ENCODE measurements at places on chromosomes 5 and 9.
A peak's percentile ranks its signal among the peaks of the same experiment; 100 is the strongest.

DNA sequence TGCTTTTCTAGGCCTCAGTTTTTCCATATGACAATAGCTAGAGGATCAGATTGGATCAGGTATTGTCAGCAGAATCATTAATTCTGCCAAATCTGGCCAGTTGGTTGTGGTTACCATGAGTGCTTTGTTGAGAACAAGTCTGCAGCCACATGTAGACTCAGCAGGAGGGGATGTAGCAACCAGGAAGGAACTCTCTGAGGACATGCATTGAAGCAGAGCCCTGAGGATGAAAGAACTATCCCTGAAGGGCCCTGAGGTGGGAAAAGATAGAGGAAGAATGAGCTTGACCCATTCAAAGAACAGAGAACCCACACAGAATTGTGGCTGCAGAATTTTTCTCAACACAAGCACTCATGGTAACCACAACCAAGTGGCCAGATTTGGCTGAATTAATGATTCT is 60.1 kb upstream of the AFAP1L1 start:
- DNase-seq, result peak; percentile 66

GRCh38 chr5:118687100-118687499 is 301.2 kb downstream of the DTWD2 start:
- DNase-seq, result no peak

GRCh38 chr5:53089481-53089991 is 20.0 kb downstream of the MOCS2 start:
- no peak for DNase-seq

DNA sequence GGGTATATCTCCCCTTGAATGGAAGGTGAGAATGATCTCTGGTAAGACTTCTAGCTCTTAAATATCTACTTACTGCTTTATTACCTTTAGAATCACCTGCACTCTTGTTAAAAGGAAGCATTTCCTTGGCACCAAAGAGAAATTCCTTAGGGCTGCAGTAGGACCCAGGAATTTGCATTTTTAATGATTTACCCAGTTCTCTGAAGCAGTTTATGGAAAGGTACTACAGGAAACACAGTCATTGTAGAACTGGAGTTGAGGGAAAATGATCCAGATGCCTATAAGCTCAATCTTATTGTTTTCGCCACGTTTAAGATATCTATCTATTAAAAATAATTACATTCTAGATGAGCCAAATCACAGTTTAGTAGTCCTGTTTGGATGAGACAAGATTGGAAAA is 9.5 kb upstream of the C9 start:
- no peak for DNase-seq

DNA sequence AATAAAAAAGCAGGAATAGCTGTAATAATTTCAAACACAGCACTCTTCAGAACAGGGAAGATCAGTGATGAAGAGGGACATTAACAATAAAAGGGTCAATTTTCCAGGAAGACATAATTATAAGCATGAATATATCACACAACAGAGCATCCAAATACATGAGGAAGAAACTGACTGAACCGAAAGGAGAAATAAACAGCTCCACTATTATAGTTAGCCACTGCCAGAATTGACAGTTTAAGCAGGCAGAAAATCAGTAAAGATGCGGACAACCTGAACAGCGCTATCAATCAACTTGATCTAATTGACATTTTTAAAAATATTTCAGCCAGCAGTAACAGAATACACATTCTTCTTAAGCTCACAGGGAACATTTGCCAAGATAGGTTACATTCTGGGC is 89.1 kb downstream of the MED10 start:
- no peak for DNase-seq

- no peak for DNase-seq
These were observed 148.3 kb downstream of the RPS23 start for GRCh38 chr5:82129723-82130285.

DNA sequence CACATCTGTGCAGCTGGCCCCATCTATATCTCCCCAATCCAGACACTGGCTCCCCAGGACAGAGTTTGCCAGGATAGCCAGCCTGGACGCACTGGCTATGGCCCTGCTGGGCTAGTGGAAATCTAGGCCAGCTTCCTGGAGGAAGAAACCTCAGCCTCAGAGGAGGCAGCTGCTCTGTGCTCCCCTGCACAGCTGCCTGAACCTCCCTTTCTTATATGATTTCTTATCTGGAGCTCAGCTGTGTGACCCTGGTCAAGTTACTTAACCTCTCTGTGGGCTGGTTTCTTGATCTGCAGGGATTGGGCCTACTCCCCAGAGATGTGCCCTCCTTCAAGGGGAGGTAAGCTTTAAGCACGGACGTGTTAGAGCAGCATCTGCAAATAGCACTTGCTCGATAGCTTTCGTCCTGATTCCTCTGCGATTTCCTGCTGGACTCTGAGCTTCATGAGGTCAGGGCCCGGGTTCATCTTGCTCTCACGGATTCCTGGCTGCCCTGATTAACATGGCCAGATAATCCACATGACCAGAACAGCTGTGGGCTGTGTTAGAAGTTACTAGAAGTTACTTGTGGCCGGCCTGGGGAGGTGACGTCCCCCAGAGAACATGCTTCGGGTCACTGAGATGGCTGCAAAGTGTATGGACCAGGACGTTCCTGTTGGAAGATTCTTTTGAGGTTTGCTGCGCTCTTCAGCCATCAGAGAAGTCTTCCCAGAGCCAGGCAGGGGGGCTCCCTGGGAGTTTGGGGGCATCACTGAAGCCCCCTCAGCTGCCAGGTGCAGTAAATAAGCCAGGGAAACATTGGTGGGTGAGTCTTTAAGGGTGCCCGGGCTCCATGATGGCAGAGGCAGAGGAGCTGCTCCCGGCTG is 14.5 kb downstream of the C9orf50 start:
- no peak for DNase-seq

DNA sequence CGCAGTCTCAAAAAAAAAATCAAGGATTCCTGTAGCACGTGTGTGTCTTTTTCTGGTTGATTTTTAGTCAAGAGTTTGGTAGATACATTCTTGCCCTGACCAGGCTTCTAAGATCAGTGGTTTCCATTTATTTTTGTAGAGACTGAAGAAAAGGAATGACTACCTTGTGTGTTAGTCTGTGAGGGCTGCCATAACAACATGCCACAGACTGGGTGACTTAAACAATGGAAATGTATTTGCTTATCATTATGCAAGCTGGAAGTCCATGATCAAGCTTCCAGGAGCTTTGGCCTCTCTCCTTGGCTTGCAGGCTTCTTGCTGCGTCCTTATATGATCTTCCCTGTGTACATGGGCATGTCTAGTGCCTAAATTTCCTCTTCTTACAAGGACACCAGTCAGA is 127.0 kb downstream of the CCDC192 start:
- DNase-seq, result no peak

- DNase-seq, result peak; percentile 39
These were observed 46.3 kb upstream of the TNFSF15 start for GRCh38 chr9:114852050-114852594.

GRCh38 chr5:100131161-100131560 is 404.0 kb upstream of the FAM174A start:
- no peak for DNase-seq

DNA sequence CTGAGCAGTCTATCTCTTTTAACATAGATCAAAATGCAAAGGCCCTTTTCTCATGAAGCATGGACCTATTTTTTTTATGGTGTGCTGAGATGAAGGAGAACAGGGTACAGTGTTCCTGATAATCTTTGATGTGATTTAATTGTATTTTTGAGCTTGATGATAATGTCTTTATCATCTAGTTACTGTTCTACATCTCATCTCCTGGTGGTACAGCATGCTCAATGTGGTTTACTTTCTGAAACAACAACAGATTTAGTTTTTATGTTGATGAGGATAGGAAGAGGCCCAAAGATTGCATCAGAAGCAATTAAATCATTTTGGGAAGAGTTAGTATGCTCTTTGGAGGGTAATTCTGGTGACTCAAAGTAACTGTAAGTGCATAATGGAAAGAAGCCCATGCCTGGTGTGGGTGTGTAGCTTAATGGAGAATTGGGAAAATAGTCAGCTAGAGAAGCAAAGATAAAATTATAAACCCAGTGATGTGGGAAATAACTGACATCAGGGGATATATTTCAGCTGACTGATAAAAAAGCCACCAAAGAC is 123.0 kb upstream of the KCNN2 start:
- DNase-seq, result no peak

GRCh38 chr5:179344431-179345182 is 654 bp downstream of the ADAMTS2 start:
- no peak for DNase-seq

GRCh38 chr5:82924226-82925060 is 152.8 kb downstream of the TMEM167A start:
- DNase-seq, result no peak

DNA sequence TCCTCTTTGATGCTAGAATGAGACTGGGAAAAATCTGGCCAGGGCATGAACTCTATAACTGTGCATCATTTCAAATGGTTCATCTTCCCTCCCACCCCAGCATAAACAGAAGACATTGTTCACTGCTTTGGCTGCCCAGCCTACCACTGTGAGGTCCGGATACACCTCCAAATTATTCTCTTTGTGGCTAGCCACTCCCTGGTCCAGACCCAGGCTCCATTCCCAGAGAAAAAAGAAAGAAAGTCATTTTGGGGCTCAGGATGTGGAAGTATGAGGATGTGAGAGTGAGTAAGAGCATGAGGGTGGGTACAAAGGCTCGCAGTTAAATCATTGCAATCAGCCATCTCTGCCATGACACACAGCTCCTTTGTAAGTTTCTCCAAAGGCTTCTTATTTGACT is 559.2 kb downstream of the PSAT1 start:
- no peak for DNase-seq

DNA sequence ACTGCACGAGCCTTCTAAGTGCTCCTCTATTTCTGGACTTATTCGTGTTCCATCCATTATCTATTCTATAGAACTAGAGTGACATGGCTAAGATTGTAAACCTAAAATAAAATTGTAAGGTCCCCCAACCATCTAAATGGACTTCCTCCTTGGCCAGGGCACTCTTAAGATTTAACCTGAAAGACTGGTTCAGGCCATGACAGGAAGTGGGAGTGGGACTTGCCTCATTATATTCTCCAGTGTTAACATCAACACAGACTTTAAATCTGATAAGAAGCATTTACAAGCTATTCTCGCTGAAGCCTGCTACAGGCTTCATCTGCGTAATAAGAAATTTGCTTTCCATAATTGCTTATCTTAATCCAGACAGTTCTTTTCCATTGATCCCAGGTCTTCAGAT is 117.0 kb downstream of the SSBP2 start:
- DNase-seq, result no peak

DNA sequence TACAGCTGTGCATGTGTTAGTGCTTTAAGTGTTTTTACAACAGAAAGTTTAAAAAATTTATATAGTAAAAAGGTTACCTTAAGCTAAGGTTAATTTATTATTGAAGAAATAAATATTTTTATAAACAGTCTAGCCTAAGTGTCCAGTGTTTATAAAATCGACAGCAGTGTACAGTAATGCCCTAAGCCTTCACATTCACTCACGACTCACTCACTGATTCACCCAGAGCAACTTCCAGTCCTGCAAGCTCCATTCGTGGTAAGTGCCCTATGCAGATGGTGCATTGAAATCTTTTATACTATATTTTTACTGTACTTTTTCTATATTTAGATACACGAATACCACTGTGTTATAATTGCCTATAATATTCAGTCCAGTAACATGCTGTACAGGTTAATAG is 159.1 kb downstream of the ROR2 start:
- no peak for DNase-seq

DNA sequence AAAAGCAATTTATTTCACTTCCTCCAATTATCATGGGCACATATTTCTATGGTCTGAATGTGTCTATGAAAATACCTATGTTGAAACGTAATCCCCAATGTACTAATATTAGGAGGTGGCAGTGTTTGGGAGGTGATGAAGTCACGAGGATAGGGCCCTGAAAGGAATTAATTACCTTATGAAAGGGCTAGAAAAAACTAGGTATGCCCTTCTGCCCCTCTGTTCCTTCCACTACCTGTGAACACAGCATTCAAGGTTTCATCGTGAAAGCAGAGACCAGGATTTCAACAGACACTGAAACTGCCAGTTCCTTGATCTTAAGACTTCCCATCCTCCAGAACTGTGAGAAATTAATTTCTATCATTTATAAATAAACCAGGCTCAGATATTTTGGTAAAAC is 1037.1 kb upstream of the C9orf72 start:
- DNase-seq, result no peak

- no peak for DNase-seq
These were observed 98.7 kb downstream of the C5orf15 start for GRCh38 chr5:133869519-133870335.

- no peak for DNase-seq
These were observed at the start of gene SLC24A2 for GRCh38 chr9:19788614-19789271. SLC24A2 (minus strand) TSS chr9:19789037.

GRCh38 chr9:84990416-84990815 is 320.9 kb downstream of the NTRK2 start:
- DNase-seq, result peak; percentile 69

DNA sequence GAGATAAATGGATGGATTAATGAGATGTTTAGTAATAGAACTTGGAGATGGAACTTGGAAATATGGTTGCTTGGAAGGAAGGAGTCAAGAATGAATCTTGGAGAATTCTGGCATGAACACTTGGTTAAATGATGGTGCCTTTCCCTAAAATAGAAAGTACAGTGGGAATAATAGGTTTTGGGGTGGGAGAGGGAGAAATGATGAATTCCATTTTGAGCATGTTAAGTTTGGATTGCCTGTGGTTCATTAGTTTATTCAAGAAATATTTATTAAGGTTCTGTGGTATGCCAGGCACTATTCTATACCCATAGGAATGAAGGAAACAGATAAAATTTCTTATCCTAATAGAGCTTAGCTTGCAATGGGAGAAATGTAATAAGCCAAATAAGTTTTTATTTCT is 58.4 kb downstream of the PBX3 start:
- DNase-seq, result no peak

GRCh38 chr5:15573590-15573989 is 73.6 kb downstream of the FBXL7 start:
- DNase-seq, result no peak

DNA sequence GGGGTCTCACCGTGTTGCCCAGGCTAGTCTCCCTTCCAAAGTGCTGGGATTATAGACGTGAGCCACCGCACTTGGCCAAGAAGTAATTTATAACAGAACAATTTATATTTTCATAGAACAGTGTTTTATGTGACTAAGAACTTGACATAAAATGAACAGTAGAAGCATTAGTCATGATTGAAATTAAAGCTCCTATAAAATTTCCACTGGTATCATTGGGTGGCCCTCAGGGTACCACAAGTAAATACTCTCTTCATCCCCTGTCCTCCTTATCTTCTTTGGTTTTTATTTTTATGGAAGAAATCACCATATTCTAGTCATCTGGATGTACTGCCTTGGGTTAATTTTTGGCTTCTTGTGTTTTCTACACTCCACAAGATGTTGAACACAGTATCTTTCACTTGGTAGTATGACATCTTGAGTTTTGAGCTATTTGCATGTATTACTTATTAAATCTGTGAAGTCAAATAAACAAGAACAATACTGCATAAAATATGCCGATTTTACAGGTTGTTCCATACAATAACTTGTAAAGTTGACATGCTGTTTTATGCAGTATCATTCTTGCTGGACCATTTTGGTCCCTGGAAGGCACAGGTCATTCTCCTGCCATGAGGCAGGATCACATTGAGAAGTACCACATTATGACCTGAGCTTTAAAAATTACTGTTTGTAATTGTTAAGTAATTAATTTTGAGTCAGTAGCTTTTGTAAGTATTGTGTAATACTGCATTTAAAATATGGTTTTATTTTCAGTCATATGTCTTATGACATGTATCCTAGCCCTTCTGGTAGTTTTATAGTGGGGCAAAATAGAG is 24.4 kb downstream of the LMNB1 start:
- no peak for DNase-seq

Measured in astrocyte of the cerebellum (primary cell).